Brain microvascular endothelial cell (primary cell): ENCODE measurements at places on chromosomes 4 and X.

GRCh38 chr4:3465698-3466671 is 2.9 kb downstream of the DOK7 start:
- no peak for DNase-seq

DNA sequence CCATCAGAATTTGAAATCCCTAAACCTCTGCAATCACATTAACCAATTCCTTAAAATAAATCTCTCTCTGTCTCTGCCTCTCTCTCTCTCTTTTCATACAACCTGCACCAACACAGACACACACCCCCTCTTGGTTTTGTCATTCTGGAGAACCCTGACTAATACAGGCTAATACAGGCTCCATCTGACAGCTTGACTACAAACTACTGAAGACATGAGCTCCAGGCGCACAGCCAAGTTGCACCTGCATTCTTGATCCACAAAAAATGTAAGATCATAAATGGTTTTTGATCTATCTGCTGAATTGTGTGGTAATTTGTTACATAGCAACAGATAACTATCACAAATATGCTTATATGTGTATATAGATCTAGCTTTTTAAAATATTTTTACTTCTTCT is 2414.2 kb downstream of the PCDH7 start:
- no peak for DNase-seq

DNA sequence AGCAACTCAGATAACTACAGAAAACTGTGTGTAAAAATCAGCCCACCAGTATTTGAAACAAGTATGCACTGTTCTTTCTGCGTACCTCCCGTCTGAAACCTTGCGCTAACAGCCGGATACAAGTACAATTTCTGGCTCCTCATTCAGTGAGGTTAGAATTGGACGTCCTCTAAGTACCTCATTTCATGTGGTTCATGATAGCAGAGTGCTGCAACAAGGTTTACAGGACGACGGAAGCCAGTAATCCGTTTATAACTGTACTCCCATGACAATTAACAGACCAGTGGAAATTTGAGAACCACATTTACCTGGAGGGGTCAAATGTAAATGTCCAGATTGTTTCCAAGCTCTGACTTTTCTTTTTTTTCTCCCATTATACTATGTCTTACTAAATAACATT is 52.9 kb upstream of the TENM3 start:
- DNase-seq: no peak

DNA sequence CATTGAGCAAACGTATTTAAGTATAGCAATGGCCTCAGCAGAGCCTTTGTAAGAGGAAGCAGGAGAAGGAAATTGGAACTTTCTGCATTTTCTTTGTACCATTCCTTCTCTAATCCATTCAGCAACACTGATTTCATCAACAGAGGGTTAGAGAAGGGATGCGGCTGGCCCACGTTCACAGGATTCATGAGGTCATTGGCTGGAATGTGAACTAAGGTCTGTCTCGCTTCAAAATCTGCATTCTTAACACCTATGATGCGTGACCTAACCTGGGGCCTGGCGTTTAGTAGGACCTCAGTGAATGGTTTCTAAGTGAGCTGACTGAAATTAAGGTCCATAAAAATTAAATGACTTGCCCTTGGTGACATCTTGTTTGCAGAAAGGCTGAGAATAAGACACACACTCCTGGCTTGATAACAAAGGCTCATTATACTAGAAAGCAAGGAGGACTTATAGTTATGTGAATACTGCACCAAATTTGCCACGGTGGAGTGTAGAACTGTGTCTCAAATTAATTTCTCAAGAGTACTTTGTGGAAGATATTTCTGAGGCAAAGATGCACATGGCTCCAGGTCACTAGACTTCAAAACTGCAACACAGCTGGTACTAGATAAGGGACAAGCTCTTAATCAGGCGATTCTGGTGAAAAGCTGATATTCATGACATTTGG is 25.4 kb downstream of the FGFBP1 start:
- DNase-seq: peak; percentile 61
